Renal cortical epithelial cell (primary cell): ENCODE measurements at places on chromosomes 6 and 20. TPM values are rescaled to one million over a fixed set of nuclear protein-coding genes. Genes with fewer than 3 reads are reported as not detected.

GRCh38 chr6:35027807-35028206 lies 113.3 kb downstream of the TCP11 start:
- no peak for DNase-seq

DNA sequence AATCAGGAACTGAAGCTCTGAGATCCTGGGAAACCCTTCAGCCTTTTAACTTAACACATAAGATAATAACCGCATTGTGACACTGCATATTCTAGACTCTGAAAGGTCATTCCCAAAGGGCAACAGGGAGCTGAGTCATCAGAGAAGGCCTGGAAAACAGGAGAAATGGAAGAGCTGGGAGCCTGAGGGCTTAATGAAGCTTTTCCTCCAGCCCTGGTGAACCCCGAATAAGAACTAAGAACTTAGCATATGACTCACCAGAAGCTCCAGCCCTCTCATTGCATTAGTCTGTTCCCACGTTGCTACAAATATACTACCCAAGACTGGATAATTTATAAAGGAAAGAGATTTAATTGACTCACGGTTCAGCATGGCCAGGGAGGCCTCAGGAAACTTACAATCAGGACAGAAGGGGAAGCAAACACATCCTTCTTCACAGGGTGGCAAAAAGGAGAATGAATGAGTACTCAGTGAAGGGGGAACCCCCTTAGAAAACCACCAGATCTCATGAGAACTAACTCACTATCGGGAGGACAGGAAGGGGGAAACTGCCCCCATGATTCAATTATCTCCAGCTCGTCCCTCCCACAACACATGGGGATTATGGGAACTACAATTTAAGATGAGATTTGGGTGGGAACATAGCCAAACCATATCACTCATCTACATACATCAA lies 648.5 kb downstream of the TFAP2A start:
- peak; percentile 92 for DNase-seq

GRCh38 chr6:149628875-149629510 lies 19.5 kb downstream of the KATNA1 start:
- DNase-seq, result no peak

EFCAB8 gene
- 0.05 TPM in 1 of 2 replicates, not detected in the other for total RNA-seq

- DNase-seq, result peak; percentile 40
Measured at GRCh38 chr6:111199935-111200334, 112.6 kb downstream of the SLC16A10 start.

- peak; percentile 53 for DNase-seq
Measured at GRCh38 chr6:2634139-2634964, 116.4 kb downstream of the MYLK4 start.

DNA sequence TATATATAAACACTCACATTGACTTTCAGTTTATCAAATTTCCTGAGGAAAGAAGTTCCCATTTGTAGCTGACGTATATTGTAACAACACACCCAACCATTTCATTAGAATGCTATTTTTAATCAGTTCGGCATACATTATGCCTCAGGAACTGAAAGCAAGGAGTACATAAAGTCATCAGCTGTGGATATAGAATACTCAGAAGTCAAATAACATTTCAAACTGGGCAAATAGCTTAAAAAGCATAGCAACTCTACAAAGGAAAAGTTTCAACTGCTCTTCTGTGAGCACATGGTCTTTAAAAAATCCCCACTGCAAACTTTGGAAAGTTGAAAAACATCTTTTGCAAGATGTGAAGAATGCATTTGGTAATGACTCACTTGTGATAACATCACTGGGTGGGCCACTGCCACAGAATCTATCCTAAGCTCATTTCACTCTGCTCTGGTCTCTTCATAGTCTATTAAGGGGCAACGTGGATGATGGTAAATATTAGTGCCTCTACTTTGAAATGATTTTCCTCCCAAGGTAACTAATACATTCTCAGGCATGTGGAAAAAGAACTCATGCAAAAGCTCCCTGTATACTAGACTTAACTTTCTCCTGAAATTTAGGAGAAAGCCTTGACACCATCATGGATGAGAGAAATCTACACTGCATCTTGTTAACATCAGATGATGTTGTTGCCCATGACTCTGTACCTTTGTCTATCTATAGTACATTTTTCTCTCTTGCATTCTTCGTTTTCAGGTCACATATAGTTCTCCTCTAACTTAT lies 49.2 kb downstream of the FYN start:
- peak; percentile 33 for DNase-seq

- no peak for DNase-seq
Measured at GRCh38 chr6:88301256-88301655, 135.1 kb upstream of the CNR1 start.

- DNase-seq, result peak; percentile 93
Measured at GRCh38 chr20:57748601-57749130, 38.9 kb upstream of the PMEPA1 start.

GRCh38 chr6:105675715-105676397 lies 273.0 kb upstream of the PREP start:
- DNase-seq, result peak; percentile 80

- DNase-seq, result no peak
Measured at GRCh38 chr6:20365456-20365855, 36.2 kb upstream of the E2F3 start.

GRCh38 chr20:19508449-19508848 lies 249.6 kb upstream of the RIN2 start:
- no peak for DNase-seq

DNA sequence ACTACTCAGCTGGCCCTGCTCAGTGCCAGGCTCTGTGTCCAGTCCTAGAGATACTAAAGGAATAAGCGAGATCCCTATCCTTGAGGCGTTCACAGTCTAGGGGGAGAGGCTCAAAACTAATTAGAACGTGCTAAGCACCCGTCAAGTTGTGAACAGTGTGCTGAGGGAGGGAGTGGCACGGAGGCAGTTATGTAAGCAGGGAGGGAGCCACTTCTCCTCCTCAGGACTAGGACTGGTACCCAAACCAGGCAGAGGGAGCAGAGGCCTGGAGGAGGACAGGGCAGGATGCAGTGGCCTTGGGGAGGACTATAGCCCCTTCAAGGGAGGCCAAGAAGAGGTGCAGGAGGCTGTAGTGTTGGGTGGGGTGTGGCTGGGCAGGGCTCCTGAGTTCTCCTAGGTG lies 39.6 kb upstream of the VSTM2L start:
- no peak for DNase-seq

DNA sequence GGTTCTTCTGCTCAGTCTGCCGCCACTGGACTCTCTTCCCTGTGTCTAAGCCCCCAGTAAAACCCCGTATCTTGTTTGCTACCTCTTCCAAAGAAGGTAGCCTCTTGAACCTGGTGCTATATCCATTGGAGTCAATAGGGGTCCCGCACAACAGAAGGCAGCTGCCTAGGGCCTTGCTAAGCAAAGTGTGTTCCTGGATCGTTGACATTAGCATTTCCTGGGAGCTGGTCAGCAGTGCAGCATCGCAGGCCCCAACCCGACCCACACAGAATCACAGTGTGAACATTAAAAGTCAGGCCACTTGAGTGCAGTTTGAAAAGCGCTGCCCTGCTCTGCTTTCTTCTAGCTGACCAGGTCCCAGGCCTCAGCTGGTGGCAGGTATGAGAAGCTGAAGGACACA lies 2.9 kb downstream of the ADA start:
- DNase-seq, result no peak

- DNase-seq, result peak; percentile 39
Measured at GRCh38 chr20:41213150-41213820, 75.9 kb downstream of the PLCG1 start.

ABHD16B gene
- total RNA-seq, result not detected in 2 replicates

GRCh38 chr6:45574885-45575284 lies 197.2 kb upstream of the SUPT3H start:
- DNase-seq, result no peak

- DNase-seq, result no peak
Measured at GRCh38 chr6:118739696-118740353, 88.4 kb upstream of the CEP85L start.

DNA sequence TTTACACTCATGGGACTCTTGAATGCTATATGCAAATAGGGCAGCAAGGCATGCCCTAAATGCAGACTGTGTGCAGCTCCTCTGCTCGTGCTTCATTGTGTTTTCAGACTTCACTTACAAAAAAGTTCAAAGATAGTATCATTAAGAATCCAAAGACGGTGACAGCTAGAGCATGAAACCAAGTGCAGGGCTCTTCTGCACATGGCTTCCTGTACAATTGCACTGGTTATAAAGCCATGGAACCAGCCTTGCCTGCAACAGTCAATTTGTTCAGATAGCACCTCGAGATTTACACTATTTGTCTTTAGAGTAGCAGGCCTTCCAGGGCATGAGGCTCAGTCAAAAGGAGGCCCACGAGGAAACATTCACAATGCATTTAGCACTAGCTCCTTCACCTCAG lies 35.6 kb downstream of the RFPL4B start:
- no peak for DNase-seq

DNA sequence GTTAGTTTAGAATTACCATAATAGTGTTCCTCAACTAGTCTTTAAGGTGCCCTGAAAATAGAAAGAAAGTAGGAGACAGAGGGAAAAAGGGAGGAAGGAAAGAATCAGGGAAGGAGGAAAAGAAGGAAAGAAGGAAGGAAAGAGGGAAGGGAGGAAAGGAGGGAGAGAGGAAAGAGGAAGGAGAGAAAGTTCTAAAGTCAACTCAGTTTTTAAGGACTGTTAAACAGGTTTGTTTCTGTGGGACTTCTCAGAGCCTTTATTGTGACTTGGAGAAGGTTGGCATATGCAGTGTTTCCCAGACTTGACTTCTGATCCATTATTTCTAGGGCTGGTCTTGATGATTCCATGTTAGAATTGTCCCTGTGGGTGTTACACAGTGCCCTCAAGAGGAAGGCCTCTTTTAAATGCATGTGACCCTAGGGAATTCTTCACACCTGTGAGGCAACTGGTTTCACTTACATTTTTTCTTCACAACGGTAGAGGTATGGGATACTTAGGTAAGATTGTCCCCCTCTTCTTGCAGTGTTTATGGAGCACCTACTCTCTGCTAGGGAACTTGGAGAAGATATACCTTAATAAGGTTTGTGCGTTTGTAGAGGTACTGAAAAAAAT lies 132.7 kb upstream of the GMDS start:
- DNase-seq, result no peak

GRCh38 chr6:137995371-137995770 lies 111.8 kb downstream of the PERP start:
- no peak for DNase-seq

SIRPB2 gene
- total RNA-seq, result not detected in 2 replicates

SLC4A11 gene
- 3.1 and 3.8 TPM in 2 replicates for total RNA-seq

SCUBE3 gene
- 0.15 and 0.17 TPM in 2 replicates for total RNA-seq

DNA sequence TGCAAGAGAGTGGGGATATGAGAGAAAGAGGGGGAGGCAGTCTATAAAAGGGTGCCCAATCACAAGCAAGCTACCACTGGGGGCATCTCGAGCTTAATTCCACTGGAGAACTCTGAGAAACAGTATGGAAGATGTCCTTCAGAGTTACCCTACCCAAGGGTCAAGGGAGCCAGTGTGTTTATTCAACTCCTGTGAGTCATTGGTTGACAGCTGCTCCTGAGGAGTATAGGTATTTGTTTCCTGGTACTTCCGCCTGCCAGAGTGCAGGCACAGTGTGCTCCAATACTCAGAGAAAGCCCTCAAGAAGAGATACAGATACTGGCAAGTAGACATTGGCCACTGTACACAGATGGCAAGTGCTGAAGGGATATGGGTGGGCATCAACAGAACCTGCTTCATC lies 49.5 kb downstream of the ARHGAP40 start:
- DNase-seq, result peak; percentile 31

DNA sequence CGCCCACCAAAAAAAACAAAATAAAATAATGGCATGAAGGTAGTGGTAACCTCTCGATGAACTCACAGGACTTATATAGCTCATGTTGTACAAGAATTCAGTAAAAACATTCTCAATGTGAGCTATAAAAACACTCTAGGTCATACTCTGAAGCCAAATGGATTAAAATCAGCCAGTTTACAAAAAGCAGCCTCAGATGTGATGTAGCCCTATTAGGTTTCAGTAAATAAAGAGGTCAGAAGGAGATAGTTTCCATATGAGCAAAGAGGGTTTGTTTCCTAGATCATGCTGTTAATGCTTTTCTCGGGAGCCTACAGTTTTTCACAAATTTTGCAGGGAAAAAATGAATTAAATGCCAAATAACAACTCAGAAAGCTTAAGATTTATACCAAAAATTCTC lies 319.5 kb upstream of the HSF2 start:
- DNase-seq, result no peak

ARHGAP40 gene
- 9.2 and 9.5 TPM in 2 replicates for total RNA-seq
